ENCODE measurements at places on chromosomes 16 and 17. TPM values are rescaled to one million over a fixed set of nuclear protein-coding genes. Genes with fewer than 3 reads are reported as not detected.

The AXIN1 gene
- polyA plus RNA-seq: 4.0 TPM

The CISD3 gene
- 17.1 TPM for polyA plus RNA-seq

The ACLY gene
- 170 TPM for polyA plus RNA-seq

DNA sequence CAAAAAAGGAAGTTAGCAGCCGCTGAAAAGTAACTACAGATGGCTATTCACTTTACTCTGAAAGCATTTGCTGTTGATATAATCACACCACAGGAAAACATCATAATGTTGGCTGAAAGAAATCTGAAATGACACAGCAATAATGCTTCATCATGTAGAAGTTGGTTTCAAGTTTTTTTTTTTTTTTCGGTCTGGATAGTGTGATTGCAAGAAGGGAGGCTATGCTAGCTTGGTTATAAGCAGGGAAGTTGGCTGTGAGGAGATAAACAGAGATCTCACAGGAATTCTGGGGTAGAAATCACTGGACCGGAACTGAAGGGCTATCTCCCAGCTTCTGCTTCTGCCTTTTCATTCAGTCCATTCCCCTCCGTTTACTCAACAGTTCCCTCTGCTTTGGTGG, 57.9 kb downstream of the MYO1D start:
- DNase-seq: peak; percentile 31

GRCh38 chr17:61481421-61481820, 29.2 kb downstream of the TBX4 start:
- DNase-seq: no peak

DNA sequence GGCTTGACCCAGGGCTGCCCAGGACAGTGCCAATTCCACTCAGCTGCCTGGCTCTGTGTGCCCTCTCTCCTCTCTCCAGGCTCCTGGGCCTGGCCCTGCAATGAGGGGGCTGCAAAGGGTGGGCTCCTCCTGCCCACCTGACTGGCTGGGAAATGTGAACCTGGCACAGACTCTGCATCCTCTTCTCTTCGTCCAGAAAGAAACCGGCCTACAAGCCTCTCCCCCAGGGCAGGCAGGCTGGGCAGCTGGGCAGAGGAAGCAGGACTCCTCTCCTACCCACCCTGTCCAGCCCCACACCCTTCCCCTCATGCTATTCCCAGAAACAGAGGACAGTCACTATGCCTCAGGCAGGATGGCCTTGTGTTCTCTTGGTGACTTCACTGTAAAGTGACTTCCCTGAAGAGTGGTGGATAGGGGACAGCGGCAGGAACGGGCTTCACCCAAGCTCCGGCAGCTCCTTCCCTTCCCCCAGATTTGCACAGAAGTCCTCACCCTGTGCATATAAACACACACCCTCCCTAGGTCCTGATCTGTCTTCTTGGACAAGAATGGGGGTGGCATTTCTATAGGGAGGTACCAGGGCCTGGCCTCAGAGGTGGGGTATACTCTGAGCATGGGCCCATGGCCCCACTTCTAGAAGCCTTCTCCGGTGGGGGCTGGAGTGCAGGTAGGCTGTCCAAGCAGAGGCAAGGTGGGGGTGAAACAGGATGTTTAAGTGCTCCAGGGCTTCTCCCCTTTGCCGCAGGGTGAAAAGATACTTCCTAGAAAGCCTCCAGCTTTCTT, 4.9 kb upstream of the STAT5A start:
- DNase-seq: no peak

- DNase-seq: no peak
Observed at GRCh38 chr16:66188917-66189725, 177.4 kb upstream of the CDH5 start.

- DNase-seq: no peak
Observed at GRCh38 chr17:61410141-61411010, 10.7 kb downstream of the TBX2 start.

DNA sequence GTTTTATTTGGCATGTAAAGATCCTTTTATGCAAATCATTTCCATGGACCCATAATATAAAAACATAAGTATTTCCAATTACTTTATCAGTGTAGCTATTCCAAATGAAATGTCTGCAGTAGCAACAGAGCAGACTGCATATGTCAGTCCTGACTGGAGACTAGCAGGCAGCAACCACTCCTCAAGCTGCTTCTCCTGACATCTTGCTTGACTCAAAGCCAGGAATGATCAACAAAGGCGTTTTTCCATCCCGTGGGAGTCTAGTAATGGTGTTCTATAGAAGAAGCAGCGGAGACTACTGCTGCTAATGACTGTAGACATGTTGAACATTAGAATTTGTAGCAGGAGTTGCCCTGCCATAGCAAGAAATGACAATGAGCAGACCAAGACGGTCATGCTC, 73.2 kb upstream of the AKTIP start:
- no peak for DNase-seq

DNA sequence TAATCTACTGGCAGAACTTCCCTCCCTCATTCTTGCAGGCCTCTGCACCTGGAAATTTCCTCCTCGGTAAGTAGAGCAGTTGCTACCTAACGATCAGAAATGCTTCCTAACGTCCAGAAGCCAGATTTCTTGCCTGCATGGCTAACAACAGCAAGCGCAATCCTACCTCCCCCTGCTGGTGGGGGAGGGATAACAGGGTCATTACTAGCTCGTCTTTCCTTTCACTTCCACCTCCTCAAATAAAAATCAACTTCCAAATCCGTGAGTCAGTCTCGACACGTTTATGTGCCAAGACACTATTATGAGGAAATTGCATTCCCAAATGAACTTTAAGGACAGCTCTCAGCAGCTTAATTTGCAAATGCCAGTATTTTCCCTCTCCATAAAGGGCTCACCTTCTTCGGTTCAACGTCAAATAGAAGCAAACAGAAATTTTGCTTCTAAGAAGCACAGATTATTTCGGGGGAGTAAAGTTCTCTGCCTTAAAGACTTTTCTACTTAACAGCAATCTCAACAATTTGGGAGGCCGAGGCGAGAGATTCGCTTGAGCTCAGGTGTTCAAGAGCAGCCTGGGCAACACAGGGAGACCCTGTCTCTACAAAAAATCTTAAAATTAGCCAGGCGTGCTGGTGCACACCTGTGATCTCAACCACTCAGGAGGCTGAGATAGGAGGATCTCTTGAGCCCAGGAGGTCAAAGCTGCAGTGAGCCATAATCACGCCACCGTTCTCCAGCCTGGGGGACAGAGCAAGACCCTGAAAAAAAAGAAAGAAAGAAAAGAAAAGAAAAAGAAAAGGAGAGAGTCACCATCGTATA, 188.6 kb upstream of the PSMD7 start:
- DNase-seq: no peak

- DNase-seq: no peak
Observed at GRCh38 chr17:21365016-21365415, 11.1 kb upstream of the KCNJ12 start.

DNA sequence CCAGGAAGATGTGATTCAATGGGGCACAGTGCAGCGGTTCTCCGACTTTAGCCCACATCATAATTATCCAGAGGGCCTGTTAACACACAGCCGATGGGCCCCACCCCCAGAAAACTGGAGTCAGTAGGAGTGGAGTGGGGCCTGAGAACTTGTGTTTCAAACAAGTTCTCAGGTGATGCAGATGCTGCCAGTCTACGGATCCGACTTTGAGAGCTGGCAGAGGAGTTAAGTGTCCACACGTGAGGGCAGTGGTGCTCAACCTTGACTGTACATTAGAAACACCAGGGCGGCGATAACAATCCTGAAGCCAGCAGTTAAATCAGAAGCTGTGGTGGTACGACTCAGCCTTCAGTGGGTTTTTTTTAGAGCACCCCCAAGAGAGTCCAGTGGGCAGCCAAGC, 75.0 kb downstream of the GPRC5B start:
- no peak for DNase-seq

Data from BJ (cell line).